Femur (tissue), 1 donor: ENCODE measurements at places on chromosomes 12 and 14.

GRCh38 chr14:61838661-61839245, 76.5 kb downstream of the SNAPC1 start:
- DNase-seq: no peak

GRCh38 chr12:56995930-56996496, 10.3 kb downstream of the ZBTB39 start:
- DNase-seq: no peak

GRCh38 chr14:34138175-34138574, 187.3 kb upstream of the EGLN3 start:
- no peak for DNase-seq

GRCh38 chr12:52279422-52280318, 5.2 kb downstream of the KRT86 start:
- DNase-seq: no peak

- DNase-seq: no peak
Observed at GRCh38 chr12:1882850-1883470, 35.5 kb downstream of the CACNA2D4 start.

GRCh38 chr12:109581856-109582255, 8.3 kb downstream of the MVK start:
- no peak for DNase-seq

- DNase-seq: no peak
Observed at GRCh38 chr12:107379852-107380567, 286.7 kb upstream of the CRY1 start.

DNA sequence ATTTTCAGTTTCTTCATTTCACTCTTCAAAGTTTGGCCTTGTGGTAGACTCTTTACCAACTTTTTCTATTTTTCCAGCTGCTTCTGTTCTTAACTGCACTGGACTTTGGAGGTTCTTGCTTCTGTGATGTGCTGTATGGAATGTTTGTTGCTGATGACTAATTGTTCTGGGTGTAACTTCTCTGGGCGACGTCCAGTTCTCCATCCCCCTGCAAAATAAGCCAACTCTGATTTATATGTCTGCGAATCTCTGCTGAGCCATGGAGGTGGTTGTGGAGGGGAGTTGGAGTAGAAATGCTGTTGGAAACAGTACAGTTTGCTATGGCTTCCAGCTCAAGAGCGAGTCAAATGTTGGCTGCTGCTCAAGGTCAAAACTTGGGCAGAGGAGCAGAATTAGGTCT, 113.9 kb upstream of the DYRK2 start:
- peak; percentile 55 for DNase-seq

DNA sequence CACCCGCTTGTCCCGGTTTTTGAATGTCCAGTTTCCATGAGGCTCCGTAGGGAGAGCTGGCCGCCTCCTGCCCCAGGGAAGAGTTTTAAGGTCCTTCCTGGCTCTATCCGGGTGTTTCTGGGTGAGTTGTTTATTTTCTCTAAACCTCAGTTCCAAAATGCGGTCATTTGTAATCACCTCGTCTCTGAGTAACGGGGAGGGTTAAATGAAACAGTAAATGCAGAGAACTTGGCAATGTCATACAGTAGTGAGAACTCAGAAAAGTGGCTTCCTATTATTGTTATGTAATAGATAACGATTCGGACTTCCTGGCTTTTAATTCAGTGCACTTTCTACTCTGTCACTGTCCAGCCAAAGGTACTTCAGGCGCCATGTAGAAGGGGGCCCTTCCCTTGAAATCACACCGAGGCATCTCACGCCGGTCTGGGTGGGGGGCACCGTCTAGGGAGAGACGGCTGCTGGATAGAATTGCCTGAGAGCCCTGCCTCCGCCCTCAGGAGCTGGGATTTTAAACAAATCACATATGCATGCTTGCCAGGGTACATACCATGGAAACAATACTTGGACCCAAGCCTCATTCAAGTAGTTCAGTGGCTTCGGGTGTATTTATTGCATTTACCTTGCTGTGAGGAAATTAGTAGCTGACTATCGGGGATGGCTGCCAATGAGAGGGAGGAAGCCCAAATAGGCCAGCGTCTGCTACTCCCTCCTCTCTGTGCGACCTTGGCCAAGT, 26.4 kb downstream of the NOS1 start:
- DNase-seq: peak; percentile 38

- no peak for DNase-seq
Observed at GRCh38 chr12:40158592-40159111, 52.8 kb upstream of the SLC2A13 start.

DNA sequence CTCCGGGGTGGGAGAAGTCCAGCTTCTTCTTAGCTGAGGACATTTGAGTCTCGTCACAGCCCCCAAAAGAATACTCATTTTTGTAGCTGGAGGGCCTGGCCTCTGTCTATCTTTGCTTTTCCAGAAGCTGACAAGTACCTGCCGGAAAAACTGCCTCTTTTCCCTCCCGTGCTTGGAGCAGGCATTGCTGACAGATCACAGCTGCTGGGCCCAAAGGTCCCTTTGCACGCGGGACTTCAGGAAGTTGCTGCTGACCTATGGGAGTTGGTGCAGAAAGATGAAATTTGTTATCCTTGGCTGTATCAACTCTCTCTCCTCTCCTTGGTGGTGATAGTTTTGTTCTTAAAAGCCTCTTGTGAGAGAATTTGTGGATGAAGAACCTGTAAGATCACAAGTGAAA, 92.8 kb downstream of the PAPOLA start:
- no peak for DNase-seq

GRCh38 chr14:104993808-104994591, 8.4 kb downstream of the CLBA1 start:
- no peak for DNase-seq

DNA sequence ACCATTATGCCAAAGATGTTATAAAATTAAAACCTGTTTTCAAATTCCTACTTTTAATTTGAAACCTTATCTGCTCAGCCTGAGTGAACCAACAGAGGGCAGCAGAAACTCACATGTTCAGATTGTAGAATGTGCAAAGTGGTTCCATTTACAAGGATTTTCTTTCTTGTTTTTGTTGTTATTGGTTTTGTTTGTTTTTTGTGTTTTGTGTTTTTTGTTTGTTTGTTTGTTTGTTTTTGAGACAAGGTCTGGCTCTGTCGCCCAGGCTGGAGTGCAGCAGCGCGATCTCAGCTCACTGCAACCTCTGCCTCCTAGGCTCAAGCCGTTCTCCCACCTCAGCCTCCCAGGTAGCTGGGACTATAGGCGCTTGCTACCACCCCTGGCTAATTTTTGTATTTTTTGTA, 22.8 kb upstream of the GARIN2 start:
- peak; percentile 34 for DNase-seq

DNA sequence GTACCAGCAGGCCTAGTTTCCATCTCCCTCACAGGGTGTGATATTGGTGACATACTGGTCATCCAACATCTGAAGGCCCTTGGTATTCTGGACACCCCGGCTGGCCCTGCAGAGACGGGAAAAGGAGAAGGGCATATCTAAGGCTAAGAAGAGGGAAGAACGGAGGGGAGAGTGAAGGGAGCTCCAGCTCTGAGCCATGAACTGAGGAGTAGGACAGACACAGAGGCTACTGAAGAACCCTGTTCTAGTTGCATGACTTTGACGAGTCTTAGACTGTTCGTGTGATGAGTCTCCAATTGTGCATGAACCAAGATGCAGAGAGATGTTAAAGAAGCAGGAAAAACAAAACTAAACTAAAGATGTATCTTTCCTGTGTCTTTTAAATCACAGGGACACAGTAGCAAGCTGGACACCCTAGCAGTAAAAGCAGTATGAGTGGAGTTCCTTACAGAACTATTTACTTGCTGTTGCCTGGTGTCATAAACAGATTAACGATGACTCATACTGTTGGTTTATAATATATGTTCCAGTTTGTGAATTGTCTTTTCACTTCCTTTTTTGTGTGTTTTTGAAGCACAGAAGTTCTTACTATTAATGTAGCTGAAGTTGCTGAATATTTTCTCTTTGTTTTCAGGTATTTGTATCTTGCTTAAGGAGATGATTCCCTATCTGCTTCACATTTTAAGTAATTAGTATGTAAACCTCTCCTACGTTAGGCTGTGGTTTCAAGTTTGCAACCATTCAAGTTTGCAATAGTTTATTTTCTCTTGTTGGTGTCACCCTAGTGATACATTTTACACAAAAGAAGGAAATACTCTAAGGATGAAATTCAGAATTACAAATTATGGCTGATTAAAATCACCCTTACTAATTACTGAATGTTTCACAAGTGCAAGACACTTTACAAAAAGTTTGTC, 15.7 kb downstream of the FAR2 start:
- DNase-seq: no peak

GRCh38 chr14:66802962-66803361, 295.0 kb downstream of the GPHN start:
- no peak for DNase-seq

DNA sequence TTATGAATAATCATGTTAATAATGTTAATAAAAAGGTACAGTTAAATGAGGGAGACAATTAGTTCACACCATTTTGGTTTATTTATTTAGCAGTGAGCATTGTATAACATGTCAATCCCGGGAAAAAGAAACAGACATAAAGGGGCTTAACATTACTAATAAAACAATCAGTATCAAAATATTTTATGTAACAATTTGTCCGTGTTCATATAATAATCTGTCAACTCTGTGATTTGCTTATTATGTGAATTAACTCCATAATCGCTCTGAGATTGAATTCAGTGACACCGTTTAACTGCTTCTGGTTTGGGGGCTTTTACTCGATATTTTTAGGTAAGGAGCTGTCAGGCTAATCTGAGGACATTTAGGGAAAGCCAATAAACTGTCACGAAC, 95.8 kb upstream of the HMGA2 start:
- no peak for DNase-seq

DNA sequence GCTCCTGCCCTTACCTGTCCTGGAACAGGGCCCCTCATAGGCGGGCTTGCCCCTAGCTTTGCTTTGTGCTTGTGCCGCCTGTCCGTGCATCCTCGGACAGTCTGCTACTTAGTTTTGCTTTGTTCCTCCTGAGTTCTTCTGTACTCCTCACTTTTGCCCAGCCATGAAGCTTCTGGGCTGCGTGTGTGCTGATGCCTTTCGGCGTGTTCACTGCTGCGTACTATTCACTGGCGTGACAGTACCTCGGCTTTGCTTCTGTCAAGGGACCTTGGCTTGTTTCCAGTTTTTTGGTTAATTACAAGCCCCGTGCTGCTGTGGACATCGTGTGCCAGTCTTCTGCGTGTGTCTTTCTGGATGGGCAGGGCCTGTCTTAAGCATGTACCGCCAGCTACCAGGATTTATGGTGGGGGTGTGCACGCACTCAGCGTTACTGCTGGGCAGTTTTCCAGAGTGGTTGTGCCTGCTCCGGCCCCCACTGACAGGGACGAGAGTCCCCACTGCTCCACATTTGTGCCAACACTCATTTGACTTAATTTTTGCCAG, 2.5 kb downstream of the PACS2 start:
- no peak for DNase-seq

DNA sequence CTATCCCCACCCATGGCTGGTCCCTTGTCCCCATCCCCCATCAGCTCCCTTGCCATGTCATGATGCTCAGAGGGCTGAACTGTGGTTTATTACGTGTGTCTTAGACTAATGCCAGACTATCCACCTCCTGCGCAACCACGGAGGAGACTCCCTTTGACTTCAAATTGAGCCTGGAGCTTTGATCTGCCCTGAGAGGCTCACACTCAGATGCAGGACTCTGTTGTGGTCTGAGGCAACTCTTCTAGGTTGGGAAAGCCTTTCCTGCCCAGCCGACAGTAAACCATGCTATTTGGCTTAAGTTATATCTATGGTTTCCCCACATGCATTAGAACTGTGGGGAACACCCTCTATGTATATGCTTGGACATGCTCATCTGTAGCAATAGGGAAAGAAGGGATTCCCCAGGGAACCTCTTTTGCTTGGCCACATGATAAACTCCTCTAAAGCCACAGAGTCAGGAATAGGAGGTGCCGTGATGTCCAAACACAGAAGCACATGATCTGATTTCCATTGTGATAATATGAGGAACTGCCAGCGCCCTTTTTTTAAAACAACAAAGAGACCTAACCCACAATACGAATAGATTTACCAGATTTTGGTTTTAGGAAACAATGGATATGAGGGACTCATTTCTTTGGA, 11.1 kb upstream of the LGALS3 start:
- DNase-seq: peak; percentile 63

DNA sequence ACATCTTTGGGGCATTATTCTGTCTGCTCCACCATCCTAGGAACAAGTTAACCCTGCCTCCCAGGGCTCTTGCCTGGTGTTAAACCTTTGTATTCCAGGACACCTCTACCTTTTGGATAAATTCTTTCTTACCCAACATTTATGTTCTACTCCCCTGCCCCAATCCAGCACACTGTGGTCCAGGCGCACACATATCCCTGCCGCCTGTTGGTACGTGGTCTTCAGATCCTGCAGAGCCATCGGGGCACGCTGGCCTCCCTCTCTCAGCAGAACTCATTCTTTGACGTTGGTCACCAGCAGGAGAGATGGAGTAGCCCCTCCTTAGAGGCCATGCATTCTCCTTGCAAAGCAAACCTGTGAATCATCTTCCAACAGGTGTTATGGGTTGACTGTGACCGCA, 5.1 kb upstream of the TMEM179 start:
- DNase-seq: no peak
